CD8-positive, alpha-beta memory T cell (primary cell): ENCODE measurements at places on chromosomes 11 and 22.
A peak's percentile ranks its signal among the peaks of the same experiment; 100 is the strongest.

- H3K4me3 ChIP-seq, result no peak overlapping the region
- H3K4me1 ChIP-seq, result peaks cover 10% of the 10 kb centered on the region
- H3K27ac ChIP-seq, result no peak overlapping the region
Observed at GRCh38 chr11:78467370-78467769, 49.8 kb upstream of the GAB2 start.

GRCh38 chr22:45917146-45917545 lies 59.8 kb downstream of the WNT7B start:
- H3K36me3 ChIP-seq, result no peaks in the 10 kb centered on the region
- no peaks in the 10 kb centered on the region for H3K27me3 ChIP-seq
- no peak for DNase-seq
- H3K4me1 ChIP-seq, result no peaks in the 10 kb centered on the region

- peak overlapping the region; percentile 77 for H3K27ac ChIP-seq
- peaks cover 5% of the 10 kb centered on the region for H3K27me3 ChIP-seq
- peaks cover 10% of the 10 kb centered on the region for H3K36me3 ChIP-seq
- peak overlapping the region; percentile 93 for H3K4me3 ChIP-seq
Observed at GRCh38 chr22:37953062-37953436, 352 bp downstream of the C22orf23 start.

- H3K27ac ChIP-seq, result no peak overlapping the region
- H3K4me1 ChIP-seq, result no peaks in the 10 kb centered on the region
- H3K27me3 ChIP-seq, result no peaks in the 10 kb centered on the region
- H3K36me3 ChIP-seq, result no peaks in the 10 kb centered on the region
Observed at GRCh38 chr11:63805844-63806415, 7.3 kb upstream of the SPINDOC start.

DNA sequence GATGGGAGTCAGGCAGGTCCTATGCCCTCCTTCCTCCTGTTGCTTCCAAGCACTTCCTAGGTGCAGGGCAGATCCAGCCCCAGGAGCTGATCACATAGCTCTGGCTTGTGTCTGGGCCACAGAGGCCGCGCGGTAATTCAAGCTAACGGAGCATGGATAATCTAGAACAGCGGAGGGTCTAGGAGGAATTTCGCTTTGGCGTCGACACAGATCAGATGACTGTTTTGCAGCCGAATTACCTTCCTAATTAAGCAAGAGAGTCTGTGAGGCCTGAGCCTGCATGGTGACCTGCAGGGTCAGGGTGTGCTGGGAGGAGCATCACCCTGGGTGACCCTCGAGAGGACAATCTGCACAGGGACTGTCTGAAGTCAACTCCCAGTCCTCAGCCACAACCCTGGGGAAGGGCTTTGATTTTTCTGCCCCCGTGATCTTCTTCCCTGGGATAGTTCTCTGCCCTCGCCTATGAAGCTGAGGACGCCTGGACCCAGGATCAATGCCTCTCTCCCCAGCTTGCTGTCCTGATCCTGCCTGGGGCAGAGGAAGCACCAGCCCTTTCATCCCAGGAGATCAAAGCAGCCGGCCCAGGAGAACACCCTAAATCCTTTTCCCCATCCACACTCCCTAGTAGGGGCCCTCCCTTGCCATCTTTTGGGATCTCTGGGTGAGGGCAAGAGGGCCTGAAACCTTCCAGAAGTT lies 11.0 kb downstream of the NECTIN1 start:
- H3K27me3 ChIP-seq, result no peaks in the 10 kb centered on the region
- no peak overlapping the region for H3K4me3 ChIP-seq
- H3K36me3 ChIP-seq, result no peaks in the 10 kb centered on the region
- DNase-seq, result no peak
- no peaks in the 10 kb centered on the region for H3K4me1 ChIP-seq

GRCh38 chr11:130156108-130157022 lies 3.2 kb upstream of the ST14 start:
- DNase-seq, result no peak
- no peak overlapping the region for H3K27ac ChIP-seq
- no peaks in the 10 kb centered on the region for H3K4me1 ChIP-seq
- no peaks in the 10 kb centered on the region for H3K36me3 ChIP-seq
- peaks cover 6% of the 10 kb centered on the region for H3K27me3 ChIP-seq

DNA sequence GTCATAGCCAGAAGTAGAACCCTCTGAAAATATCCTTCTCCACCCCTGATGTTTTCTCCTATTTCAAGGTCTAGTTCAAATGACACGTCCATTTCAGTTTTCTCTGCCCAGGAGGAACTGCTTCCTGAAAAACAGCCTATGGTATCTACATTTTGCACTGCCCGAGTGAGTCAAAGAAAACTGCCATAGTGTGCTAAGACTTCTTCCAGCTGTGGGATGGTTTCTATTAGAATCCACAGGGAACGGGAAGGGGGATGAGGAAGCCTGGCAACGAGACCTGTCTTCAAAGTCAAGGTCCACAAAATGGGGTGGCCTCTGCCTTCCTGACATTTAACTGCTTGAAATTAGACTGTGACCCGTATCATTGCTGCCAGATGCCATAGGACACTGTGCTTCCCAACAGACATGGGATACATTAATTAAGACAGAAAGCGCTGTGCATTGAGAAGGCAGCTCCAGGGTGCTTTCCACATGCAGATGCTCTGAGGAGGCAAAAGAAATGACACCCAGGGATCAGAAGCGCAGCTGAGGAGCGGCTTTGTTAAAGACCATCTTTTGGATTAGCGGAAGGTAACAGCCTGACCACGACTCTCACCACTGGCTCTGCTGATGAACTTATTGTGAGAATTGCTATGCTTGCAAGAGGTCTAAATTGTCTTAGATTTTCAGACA lies 39.4 kb upstream of the NUP50 start:
- H3K36me3 ChIP-seq, result no peaks in the 10 kb centered on the region
- no peak for DNase-seq
- H3K4me3 ChIP-seq, result no peak overlapping the region
- no peak overlapping the region for H3K27ac ChIP-seq
- H3K27me3 ChIP-seq, result no peaks in the 10 kb centered on the region
- H3K4me1 ChIP-seq, result no peaks in the 10 kb centered on the region

- H3K27me3 ChIP-seq, result no peaks in the 10 kb centered on the region
- no peak for DNase-seq
- no peaks in the 10 kb centered on the region for H3K36me3 ChIP-seq
Observed at GRCh38 chr11:119912229-119912628, 183.2 kb upstream of the NECTIN1 start.

GRCh38 chr11:123218451-123218850 lies 23.4 kb upstream of the CLMP start:
- DNase-seq, result no peak
- H3K27me3 ChIP-seq, result no peaks in the 10 kb centered on the region
- H3K4me1 ChIP-seq, result no peaks in the 10 kb centered on the region
- H3K27ac ChIP-seq, result no peak overlapping the region
- H3K36me3 ChIP-seq, result no peaks in the 10 kb centered on the region
- no peak overlapping the region for H3K4me3 ChIP-seq

DNA sequence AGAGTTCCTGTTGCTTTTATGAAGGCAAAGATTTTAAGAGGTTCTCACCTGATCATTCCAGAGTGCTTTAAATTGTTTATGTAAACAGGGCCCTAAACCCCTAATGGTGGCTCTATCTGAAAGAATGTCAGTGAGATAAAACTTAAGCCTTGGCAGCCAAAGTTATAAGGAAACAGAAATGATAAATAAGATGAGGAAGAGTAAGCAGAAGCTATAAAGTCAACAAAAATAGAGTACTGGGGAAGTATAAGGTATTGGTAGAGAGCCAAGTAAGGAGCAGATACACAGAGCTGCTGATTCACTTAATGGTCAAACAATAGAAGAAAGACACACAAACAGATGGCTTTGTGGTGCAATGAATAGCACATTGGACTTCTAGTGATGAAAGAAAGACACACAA lies 37.9 kb downstream of the TMPRSS5 start:
- no peaks in the 10 kb centered on the region for H3K4me1 ChIP-seq
- H3K4me3 ChIP-seq, result no peak overlapping the region
- no peaks in the 10 kb centered on the region for H3K36me3 ChIP-seq
- DNase-seq, result no peak
- no peak overlapping the region for H3K27ac ChIP-seq
- H3K27me3 ChIP-seq, result no peaks in the 10 kb centered on the region

GRCh38 chr22:47090591-47091245 lies 328.3 kb downstream of the TBC1D22A start:
- no peak for DNase-seq
- H3K4me3 ChIP-seq, result peak overlapping the region; percentile 8
- H3K27ac ChIP-seq, result no peak overlapping the region
- no peaks in the 10 kb centered on the region for H3K36me3 ChIP-seq
- H3K4me1 ChIP-seq, result peaks cover 5% of the 10 kb centered on the region
